ENCODE measurements at places on chromosomes 7 and 10. TPM values are rescaled to one million over a fixed set of nuclear protein-coding genes. Genes with fewer than 3 reads are reported as not detected.

Gene LBX1
- not detected for total RNA-seq

Gene PIK3CG
- total RNA-seq = 0.05 TPM

Gene SEMA4G
- 29.4 TPM for total RNA-seq

Gene HOXA7
- 15.0 TPM for total RNA-seq

Gene SFMBT2
- total RNA-seq = 0.02 TPM

Gene TMEM176B
- 0.42 TPM for total RNA-seq

Gene MYH16
- total RNA-seq = 0.57 TPM

Gene EPO
- 0.30 TPM for total RNA-seq

Gene STMP1
- 32.8 TPM for total RNA-seq

Gene PIP
- not detected for total RNA-seq

Gene CYP3A4
- total RNA-seq = 0.25 TPM

Gene MYL10
- not detected for total RNA-seq

Gene HACD1
- total RNA-seq = 21.6 TPM

Gene NME8
- not detected for total RNA-seq

Gene SPDYE16
- total RNA-seq = not detected

Gene JCAD
- 17.5 TPM for total RNA-seq

Gene SCIN
- 0.22 TPM for total RNA-seq

Gene PRSS37
- total RNA-seq = not detected

Gene TMEM225B
- 3.1 TPM for total RNA-seq

- no peak for DNase-seq
Observed at GRCh38 chr7:82904871-82905270, 257.8 kb downstream of the PCLO start.

GRCh38 chr10:56547163-56547562 lies 186.1 kb upstream of the ZWINT start:
- no peak for DNase-seq

GRCh38 chr10:66925896-66926715 lies at the start of gene LRRTM3:
Gene LRRTM3 (plus strand): TSS chr10:66926036.
- DNase-seq = peak; percentile 77

DNA sequence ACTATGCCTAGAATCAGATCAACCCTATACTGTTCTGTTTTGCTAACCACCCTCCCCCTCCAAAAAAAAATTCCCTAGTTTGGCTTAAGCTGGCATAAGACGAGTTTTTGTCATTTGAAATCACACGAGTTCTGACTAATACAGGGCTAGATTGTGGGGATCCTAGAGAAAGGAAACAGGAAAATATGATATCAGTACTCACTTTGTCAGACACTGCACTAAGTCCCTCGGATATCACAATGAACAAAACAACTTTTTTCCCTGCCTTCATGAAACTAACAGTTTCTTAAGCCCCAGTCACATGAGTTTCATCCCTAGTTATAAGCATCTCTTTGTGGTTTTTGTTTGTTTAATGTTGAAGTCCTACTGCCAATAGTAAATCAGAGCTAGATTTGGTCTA lies 118.5 kb downstream of the ITGB8 start:
- no peak for DNase-seq

GRCh38 chr10:70084189-70084588 lies 31.5 kb downstream of the MACROH2A2 start:
- no peak for DNase-seq

- DNase-seq = no peak
Observed at GRCh38 chr10:83083831-83084230, 1055.5 kb upstream of the GHITM start.

- DNase-seq = no peak
Observed at GRCh38 chr10:96919785-96920430, 87.8 kb downstream of the LCOR start.

- DNase-seq = no peak
Observed at GRCh38 chr7:37119296-37119860, 329.3 kb downstream of the ELMO1 start.

GRCh38 chr10:89942217-89942616 lies 240.8 kb downstream of the KIF20B start:
- no peak for DNase-seq

DNA sequence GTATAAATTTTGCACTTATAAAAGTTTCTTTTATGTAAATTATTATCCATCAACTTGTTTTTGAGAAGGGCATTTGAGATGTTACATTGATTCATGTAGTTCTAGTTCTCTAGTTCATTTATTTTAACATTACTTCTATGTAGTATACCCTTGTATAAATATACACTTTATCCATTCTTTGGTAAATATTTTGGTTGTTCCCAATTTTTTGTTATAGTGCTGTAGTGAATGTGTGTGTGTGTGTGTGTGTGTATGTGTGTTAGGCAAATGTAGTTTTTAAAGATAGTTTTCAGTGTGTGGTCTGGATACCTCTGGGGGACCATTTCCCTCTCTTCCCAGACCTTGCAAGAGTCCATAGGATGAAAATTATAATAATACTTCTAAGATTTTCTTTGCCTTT lies 15.0 kb downstream of the PRKAR2B start:
- DNase-seq = no peak

- DNase-seq = peak; percentile 75
Observed at GRCh38 chr10:112716924-112717413, 233.1 kb upstream of the TCF7L2 start.

- no peak for DNase-seq
Observed at GRCh38 chr10:80132299-80133139, at the start of gene PLAC9. Gene PLAC9 (plus strand): TSS chr10:80132730. CDS start chr10:80132763, 33 bp downstream.

GRCh38 chr7:69922026-69922803 lies 323.9 kb downstream of the AUTS2 start:
- DNase-seq = no peak

- DNase-seq = no peak
Observed at GRCh38 chr7:29017713-29018112, 59.6 kb upstream of the TRIL start.

- no peak for DNase-seq
Observed at GRCh38 chr10:558891-559766, 130.3 kb downstream of the DIP2C start.

- no peak for DNase-seq
Observed at GRCh38 chr7:46459942-46460341, 538.9 kb upstream of the IGFBP3 start.

- no peak for DNase-seq
Observed at GRCh38 chr10:97738616-97739015, 1.7 kb downstream of the ZFYVE27 start.

GRCh38 chr10:111116211-111116610 lies 39.4 kb downstream of the ADRA2A start:
- DNase-seq = no peak

GRCh38 chr7:138773817-138774216 lies 24.0 kb upstream of the TMEM213 start:
- no peak for DNase-seq

DNA sequence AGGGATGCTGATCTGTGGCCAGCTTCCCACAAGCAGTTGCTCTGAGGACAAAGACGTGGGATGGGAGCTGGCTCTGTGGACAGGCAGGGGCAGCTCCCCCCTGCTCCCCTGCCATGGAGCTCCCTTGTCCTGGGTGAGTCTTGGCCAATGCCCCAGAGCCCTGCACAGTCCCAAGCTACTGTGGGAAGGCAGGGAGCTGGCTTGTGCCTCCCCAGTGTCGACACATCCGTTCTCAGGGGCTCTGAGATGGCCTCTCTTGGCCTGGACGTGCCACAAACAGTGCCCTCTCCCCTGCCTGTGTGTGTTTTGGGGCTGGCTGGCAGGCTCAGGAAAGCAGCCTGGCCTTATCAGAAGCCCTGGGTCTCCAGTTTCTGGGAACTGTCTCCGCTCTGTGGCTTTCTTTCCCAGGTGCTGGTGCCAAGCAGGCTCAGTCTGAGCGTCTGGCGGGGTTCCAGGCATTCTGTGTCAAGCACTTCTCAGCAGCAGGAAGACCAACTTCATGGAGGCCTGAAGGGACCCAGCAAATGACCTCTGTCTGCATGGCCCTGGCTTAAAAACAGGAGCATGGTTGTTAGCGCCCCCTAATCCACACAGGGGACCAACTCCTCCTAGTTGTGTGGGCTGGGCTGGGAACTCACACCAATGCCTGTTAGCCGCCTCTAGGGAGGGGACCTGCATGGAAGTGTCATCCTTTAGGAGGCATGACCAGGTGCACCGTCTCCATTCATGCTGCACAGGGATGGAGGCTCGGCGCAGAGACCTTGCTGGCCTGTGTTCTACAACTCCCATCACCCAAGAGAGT lies 375.2 kb downstream of the RPS24 start:
- DNase-seq = no peak

DNA sequence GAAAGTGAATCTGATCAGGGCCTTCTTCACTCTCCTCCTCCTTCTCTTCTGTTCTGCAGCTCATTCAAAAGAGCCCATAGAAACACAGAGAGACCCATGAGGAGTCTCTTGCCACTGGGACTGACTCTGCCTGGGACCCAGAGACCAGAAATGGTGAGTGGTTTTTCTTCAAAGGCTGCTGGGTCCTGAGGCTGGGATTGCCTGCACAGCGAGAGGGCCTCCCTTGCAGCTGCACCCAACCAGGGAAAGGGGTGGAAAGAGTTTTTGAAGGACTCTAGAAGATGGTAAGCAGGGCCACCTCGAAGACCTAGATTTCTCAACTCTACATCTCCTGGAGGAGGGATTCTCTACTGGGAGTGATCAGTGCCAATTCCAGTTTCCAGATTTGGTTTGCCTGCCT lies 15.5 kb upstream of the HOXA13 start:
- no peak for DNase-seq

GRCh38 chr7:55273186-55273980 lies 91.8 kb upstream of the LANCL2 start:
- DNase-seq = no peak

DNA sequence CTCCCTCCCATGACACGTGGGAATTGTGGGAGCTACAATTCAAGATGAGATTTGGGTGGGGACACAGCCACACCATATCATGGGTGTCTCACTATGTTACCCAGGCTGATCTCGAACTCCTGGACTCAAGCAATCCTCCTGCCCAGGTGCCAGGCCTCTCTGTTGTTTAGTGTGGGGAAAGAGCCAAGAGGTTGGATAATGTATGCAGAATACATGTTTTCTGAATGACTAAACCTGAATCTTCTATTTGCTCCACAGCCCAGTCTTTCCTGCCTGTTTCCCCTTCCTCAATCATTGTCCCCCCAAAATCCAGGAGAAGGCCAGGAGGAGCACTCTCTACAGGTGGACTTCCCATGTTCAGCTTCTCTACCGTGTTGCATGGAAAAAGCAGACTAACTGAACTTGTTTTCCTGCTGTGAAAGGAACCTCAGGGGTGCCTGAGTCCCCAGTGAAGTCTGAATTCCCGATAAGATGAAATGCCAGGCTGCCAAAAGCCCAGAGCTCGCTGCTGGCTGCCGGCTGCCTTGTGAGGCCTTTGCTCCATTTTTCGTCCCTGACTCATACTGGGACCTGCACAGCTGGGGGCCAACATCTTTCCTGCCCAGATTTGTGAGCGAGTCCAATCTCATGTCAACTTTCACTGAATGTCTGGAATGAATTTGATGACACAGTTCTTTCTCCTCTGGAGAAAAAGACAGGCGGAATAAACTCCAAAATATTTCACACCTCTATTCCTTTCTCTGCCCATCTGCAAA lies 588.0 kb downstream of the CALN1 start:
- DNase-seq = no peak

GRCh38 chr10:80443531-80443974 lies 10.6 kb upstream of the TSPAN14 start:
- no peak for DNase-seq

DNA sequence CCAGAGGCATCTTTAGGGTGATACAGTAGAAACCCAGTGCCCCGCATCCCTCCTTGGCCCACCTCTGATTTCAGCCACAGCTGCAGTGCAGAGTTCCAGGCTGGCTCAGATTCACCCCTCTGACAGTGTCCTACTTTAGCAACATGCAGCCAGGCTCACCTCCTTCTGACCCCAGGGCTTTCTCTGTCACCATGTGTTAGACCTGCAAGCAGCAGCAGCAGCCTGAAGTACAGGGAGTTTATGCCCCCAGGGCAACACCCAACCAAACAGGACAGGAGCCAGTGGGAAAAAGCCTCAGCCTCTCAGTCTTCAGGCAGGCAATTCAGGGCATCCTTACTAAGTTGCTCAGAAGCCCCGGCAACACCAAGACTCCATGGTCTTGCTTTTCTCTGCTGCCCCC lies 109.0 kb upstream of the PLXNA4 start:
- DNase-seq = no peak

- no peak for DNase-seq
Observed at GRCh38 chr10:43926875-43927406, 278.3 kb upstream of the ZNF32 start.

DNA sequence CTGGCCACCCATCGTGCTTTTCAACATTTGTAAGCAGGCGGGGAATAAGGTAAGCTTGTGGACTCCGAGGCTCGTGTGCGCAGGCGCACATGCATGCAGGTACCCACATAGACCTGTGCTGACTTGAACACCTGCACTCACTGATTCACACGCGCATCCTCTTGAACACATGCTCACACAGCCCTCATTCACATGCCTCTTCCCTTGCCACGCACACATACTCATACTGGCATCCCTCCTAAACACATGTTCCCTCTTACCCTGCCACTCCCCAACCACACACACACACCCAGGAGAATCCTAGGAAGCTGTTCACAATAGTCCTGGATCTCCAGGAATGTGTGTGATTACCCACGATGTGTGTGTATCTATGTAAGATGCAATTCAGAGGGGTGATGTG lies 44.1 kb upstream of the LBX1 start:
- no peak for DNase-seq

DNA sequence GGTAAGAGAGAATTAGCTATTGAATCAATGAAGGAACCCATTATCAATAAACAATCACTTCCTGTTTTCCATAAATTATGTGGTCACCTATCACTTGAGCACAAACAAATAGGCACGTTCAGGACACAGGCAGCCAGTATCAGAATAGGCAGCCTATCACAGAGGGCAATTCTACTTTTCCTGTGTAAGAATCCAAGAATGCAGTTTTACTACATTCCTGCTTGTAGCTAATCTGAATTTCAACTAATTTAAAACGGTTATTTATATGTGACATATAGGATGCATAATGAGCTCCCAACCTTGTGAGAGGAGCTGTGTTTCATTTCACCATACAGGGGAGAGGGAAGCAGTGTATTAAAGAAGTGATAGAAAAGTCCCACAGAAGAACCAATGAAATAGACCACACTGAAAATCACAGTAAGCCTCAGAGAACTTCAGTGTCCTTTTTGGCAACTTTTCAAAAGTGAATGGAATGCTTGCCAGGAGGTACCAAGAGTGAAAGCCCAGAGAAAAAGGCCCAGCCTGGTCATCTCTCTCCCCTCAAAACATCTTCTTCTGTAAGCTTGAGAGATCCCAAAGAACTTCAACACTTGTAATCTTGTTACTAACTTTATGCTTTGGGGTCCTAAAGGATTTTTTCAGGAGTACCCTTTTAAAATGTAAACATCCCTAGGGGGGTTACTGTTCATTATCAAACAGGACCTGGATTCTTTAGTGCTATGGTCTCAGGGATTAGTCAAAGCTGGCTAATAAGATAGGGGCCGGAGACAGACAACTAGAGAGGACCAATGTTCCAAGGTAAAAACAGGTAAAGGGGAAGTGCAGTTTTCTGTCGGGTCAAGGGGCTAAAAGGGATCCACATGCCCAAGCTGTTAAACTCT lies 1.3 kb downstream of the IMMP2L start:
- DNase-seq = no peak

DNA sequence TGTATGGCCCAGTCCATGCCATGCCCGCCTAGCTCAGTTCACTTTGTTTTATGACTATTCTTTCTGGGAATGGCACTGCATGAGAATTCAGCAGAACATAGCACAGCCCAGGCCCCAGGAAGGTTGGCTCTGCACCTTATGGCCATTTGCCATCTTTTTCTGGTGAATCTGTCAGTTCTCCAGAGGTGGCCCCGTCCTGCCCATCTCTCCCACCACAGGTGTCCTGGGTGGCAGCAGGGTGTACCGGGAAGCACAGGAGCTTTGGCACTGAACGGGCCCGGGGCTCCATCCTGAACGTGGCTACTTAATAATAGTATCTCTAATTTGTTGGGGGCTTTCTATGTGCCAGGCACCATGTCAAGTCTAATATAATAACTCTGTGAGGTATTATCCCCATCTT lies 24.7 kb downstream of the GOLGA7B start:
- DNase-seq = no peak
